Stimulated activated naive B cell treated with anti-CD40 and anti-IgM and Interleukin-4, amounts not matched to agents 10 μg/mL and 1 μg/mL and 100 μg/mL, for 72 hours (primary cell): ENCODE measurements at places on chromosomes 16 and 17.

GRCh38 chr16:85718682-85719081 is 29.9 kb upstream of the GINS2 start:
- no peak for DNase-seq
- H3K4me3 ChIP-seq: no peak overlapping the region
- H3K4me1 ChIP-seq: peaks cover 40% of the 10 kb centered on the region
- H3K27ac ChIP-seq: no peak overlapping the region
- peaks cover 2% of the 10 kb centered on the region for H3K36me3 ChIP-seq

DNA sequence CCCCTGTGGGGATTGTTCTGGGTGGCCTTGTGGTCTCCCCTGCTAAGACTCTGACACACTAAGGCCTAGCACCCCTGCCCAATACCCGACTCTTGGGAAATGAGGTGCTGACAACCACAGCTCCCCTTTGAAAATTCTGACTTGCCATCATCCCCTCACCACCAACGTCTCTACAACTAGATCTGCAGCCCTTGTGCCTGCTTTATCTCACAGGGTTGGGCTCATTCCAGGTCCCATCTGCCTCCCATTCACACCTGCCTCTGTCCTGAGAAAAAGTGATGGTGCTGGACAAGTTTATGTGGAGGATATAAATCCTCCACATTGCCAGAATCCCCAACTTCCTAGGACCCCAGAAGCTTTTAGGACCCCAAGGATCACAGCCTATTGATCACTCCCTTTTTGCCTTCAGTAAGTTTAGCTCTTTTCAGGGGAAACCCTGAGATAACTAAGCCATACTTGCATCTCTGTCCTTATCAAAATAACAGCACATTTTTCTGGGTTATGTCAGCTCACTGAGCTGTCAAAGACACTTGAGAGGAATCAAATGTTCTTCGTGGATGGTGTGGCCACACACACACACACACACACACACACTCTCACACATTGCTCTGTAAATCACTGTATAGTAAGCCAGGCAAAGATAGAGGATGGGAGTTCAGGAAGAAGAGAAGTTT is 136.8 kb upstream of the CES5A start:
- no peak for DNase-seq
- H3K4me1 ChIP-seq: no peaks in the 10 kb centered on the region
- no peak overlapping the region for H3K27ac ChIP-seq
- H3K27me3 ChIP-seq: peaks cover 43% of the 10 kb centered on the region
- H3K4me3 ChIP-seq: no peak overlapping the region
- no peaks in the 10 kb centered on the region for H3K36me3 ChIP-seq

DNA sequence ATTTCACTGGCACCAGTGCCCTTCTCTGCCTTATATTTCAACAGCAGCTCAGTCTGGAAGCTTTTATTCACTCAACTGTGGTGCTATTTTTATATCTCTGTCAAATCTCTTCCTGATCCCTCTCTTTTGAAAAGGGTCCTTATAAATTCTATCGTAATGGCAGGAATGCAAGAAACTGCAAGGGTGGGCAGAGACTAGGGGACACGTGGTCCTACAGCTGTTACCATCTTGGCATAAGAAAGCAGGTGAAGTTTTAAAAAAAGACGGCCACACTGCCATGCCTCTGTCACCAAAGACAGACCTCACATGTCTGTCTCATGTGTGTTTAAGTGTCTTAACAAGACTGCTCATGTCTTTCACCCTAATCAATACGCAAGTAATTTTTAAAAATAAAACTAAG is 368.4 kb upstream of the CDH11 start:
- no peaks in the 10 kb centered on the region for H3K36me3 ChIP-seq
- H3K4me3 ChIP-seq: no peak overlapping the region
- no peak for DNase-seq
- no peaks in the 10 kb centered on the region for H3K27me3 ChIP-seq
- no peaks in the 10 kb centered on the region for H3K4me1 ChIP-seq

GRCh38 chr17:83203472-83204221 is 124.2 kb downstream of the METRNL start:
- H3K36me3 ChIP-seq: no peaks in the 10 kb centered on the region
- H3K4me1 ChIP-seq: peaks cover 39% of the 10 kb centered on the region
- no peaks in the 10 kb centered on the region for H3K27me3 ChIP-seq

DNA sequence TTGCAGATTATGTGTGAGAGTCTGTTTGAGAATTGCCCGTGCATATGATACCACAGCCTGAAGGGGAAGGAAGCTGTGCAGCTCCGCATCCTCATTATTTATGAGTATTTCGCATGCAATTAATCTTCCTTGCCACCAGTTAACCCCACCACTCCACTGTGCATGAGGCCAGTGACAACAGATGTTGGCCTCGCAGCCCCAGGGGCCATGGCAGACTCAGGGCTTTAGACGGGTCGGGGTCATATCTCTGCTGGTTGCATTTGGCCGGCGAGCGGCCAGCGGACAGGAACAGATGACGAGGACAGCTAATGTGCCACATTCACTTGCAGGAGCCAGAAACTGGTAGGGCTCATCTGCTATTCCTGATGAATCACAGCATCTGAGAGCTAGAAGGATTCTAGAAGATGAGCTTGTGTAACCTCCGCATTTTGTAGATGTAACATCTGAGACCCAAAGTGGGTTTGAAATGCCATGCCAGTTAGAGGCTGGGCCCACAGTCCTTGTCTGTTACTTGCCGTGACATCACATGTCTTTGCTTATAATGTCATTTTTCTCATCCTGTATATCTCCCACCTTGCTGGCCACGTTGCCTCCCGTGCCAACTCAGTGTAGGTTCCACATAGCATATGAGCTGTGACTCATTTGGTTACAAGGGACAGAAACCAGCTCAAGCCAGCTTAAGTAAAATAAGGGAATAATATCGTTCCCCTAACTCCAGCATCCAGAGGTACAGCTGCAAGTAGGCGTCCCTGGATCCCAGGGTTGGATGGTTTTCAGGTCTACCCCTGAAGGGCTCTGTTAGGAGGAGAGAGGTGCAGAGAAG is 137.2 kb downstream of the SNX29 start:
- H3K27ac ChIP-seq: peak overlapping the region; percentile 14
- peaks cover 35% of the 10 kb centered on the region for H3K4me1 ChIP-seq
- H3K27me3 ChIP-seq: no peaks in the 10 kb centered on the region
- no peak overlapping the region for H3K4me3 ChIP-seq
- H3K36me3 ChIP-seq: peaks cover 30% of the 10 kb centered on the region
- no peak for DNase-seq
